Activated CD8-positive, alpha-beta memory T cell treated with anti-CD3 and anti-CD28 coated beads, Interleukin-2, amount 10 ng/mL, durations not matched to agents 7 days and 5 days (primary cell): ENCODE measurements at places on chromosomes 6 and 20. TPM values are rescaled to one million over a fixed set of nuclear protein-coding genes. Genes with fewer than 3 reads are reported as not detected.

DNA sequence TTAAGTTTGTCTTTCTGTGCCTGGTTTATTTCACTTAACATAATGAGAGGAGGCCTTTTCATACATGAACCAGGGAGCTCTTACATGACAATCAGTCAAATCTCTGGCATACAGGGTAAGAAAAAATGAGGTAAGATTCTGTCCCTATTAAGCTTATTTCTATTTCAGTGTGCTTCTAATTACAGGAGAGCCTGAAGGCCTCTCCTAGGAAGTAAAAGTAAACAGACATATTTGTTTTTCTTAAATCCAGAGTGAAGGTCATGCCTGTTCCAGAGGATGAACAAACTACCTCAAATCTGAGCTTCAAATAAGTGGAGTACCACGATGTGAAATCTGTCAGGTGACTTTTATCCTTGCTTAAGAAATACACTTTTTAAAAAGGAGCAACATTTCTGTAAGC is 72.6 kb downstream of the POPDC3 start:
- H3K36me3 ChIP-seq = no peaks in the 10 kb centered on the region
- H3K27me3 ChIP-seq = peaks cover 32% of the 10 kb centered on the region
- no peak overlapping the region for H3K27ac ChIP-seq
- H3K4me1 ChIP-seq = no peaks in the 10 kb centered on the region
- H3K4me3 ChIP-seq = no peak overlapping the region

GRCh38 chr6:96837081-96837971 is at the start of gene GPR63:
Gene GPR63, minus strand, starts transcription at chr6:96837477. Its CDS starts 37,746 bp downstream, at chr6:96799731.
- H3K4me3 ChIP-seq = peak within 1 kb of the TSS; percentile 88
- H3K27me3 ChIP-seq = peaks cover 51% of the 10 kb centered on the region
- H3K36me3 ChIP-seq = no peaks in the 10 kb centered on the region

DNA sequence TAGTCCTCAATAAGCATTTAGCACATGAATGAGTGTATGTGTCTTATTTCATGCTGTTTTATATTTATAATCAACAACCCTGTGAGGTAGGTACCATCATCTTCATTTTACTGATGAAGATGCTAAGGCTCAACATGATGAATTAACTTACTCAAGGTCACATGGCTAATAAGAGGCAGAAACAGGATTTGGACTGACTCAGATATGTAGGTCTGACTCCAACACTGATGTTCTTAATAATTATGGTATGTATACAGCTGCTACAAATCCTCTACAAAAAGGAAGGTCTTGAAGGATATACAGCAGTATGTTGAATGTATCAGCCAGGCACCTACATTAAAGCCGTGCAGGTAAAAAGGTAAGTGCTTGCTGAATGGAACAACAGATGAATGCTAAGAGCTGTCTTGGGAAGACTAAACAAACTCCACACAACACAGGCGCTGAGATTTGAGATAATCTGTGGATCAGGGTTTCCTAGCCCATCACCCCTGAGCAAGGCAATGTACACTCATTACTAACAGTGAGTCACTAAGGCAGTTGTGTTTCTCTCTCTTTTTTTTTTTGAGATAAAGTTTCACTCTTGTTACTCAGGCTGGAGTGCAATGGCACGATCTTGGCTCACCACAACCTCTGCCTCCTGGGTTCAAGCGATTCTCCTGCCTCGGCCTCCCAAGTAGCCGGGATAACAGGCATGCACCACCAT is 31.9 kb downstream of the TTI1 start:
- H3K4me1 ChIP-seq = peaks cover 21% of the 10 kb centered on the region
- peaks cover 47% of the 10 kb centered on the region for H3K36me3 ChIP-seq
- no peaks in the 10 kb centered on the region for H3K27me3 ChIP-seq

DNA sequence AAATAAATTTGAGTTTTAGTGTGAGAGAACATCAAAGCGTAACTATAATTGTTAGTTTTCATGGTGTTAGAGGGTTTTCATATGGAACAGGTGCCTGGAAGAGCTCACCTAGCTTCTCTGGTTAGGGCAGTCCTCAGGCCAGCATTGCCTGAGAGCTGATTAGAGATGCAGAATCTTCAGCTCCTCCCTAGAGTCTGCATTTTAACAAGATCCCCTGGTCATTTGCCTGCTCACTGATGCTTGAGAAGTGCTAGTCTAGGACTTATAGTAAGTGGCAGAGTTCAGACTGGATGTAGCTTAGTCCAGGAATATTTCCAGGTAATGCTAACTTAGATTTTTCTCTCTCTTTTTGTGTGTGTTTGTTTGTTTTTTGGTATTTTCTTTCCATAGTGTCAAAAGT is 21.7 kb upstream of the SMIM26 start:
- no peaks in the 10 kb centered on the region for H3K27me3 ChIP-seq
- peaks cover 5% of the 10 kb centered on the region for H3K4me1 ChIP-seq
- H3K27ac ChIP-seq = no peak overlapping the region
- H3K36me3 ChIP-seq = peaks cover 42% of the 10 kb centered on the region

- H3K4me3 ChIP-seq = no peak overlapping the region
- H3K4me1 ChIP-seq = peaks cover 10% of the 10 kb centered on the region
- no peak overlapping the region for H3K27ac ChIP-seq
- peaks cover 11% of the 10 kb centered on the region for H3K36me3 ChIP-seq
- no peaks in the 10 kb centered on the region for H3K27me3 ChIP-seq
Observed at GRCh38 chr6:39102071-39102820, 12.7 kb downstream of the SAYSD1 start.

DNA sequence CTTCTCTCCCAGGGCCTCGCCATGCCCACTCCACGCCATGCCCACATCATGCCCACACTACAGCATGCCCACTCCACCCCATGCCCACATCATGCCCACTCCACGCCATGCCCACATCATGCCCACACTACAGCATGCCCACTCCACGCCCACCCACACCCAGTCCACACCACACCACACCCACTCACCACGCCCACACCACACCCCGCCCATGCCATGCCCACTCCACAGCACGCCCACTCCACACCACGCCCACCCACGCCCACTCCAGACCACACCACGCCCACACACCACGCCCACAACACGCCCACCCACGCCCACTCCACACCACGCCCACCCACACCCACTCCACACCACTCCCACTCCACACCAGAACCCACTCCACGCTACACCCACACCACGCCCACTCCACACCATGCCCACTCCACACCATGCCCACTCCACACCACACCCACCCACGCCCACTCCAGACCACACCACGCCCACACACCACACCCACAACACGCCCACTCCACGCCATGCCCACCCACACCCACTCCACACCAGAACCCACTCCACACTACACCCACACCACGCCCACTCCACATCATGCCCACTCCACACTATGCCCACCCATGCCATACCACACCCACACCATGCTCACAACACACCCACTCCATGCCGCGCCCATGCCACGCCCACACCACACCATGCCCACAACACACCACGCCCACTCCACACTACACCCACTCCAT is 88.6 kb downstream of the ERMARD start:
- H3K36me3 ChIP-seq = no peaks in the 10 kb centered on the region
- peak; percentile 35 for DNase-seq
- no peaks in the 10 kb centered on the region for H3K4me1 ChIP-seq
- H3K27ac ChIP-seq = no peak overlapping the region
- H3K4me3 ChIP-seq = no peak overlapping the region

DNA sequence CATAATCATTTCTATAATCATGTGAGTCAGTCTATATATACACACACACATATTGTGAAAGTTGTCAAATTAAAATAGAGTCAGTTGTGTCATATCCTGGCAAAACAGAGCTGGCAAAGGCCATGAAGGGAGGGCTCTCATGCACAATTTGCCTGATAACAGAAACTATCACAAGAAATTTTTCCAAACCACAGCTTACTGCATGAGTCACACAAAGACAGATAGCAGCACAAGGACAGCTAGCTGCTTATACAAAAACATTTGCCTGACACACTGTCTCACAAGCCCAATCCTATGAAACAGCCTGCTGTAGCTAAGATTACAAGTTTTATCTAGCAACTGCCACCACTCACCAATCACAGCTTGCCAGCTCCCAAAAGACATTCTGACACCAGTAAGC is 848.5 kb upstream of the MAN1A1 start:
- DNase-seq = no peak
- H3K27me3 ChIP-seq = no peaks in the 10 kb centered on the region
- H3K4me1 ChIP-seq = no peaks in the 10 kb centered on the region
- no peaks in the 10 kb centered on the region for H3K36me3 ChIP-seq

DNA sequence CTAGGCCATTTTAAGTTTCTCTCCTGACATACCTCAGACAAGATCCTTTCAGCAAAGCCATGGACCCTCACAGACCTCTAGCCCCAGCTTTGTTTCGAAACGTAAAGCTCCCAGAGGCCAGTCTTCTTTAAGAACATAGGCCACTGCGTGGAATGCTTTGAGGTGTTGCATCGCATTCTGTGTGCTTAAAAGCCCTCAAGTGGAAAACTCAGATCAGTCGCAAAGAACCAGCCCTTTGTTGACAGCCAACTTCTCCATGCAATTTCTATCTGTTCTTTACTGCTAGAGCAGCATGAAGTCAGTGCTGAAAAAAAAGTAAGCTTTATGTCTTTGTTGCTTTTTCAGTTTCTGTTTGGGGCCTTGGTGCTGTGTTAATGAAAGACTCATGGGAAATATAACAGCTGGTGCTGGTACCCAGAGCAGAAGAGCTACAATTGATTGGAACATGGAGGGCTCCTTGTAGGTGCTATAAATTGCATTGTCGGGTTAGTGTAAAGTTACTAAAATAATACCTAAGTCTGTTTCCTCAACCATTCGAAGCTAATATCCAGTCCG is 142.6 kb downstream of the MAP3K7 start:
- H3K36me3 ChIP-seq = peaks cover 11% of the 10 kb centered on the region
- H3K27me3 ChIP-seq = no peaks in the 10 kb centered on the region
- DNase-seq = no peak
- H3K4me1 ChIP-seq = peaks cover 27% of the 10 kb centered on the region

DNA sequence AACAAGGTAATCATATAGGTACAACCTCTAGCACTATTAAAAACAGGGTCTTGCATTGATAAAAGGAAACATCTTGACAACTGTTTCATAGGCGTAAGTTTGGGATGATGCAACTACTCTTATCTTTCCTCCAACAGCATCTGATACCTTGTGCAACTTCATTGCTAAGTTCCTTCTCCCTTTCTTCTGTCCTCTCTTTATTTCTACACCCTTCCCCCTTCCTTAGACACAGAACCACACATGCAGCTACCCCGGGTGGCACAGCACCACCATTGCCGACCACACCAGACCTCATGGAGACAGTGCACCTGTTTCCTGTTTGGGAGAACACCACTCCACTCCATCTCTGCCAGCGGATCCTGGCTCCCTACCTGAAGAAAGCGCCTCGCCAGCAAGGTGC is 14.4 kb downstream of the MYB start:
- H3K4me3 ChIP-seq = no peak overlapping the region
- no peak for DNase-seq
- H3K27me3 ChIP-seq = no peaks in the 10 kb centered on the region
- peaks cover 36% of the 10 kb centered on the region for H3K4me1 ChIP-seq
- peak overlapping the region; percentile 4 for H3K27ac ChIP-seq

DNA sequence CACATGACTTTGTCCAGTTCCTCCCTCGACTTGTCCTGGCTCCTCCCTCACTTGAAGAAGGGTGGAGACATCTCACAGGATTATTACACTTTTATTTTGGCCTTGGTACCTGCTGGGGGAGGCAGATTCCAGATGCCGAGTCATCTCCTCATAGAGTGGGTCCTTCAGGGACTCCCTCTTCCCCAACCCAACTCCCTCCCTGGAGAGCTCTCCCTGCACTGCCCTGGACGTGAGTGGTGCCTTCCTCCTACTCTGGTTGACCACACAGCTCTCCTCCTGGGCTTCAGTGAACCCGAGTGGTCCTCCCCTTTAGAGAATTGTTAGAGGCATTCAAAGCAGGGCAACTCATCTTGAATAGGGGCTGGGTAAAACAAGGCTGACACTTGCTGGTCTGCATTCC is 40.9 kb upstream of the MC3R start:
- H3K4me3 ChIP-seq = no peak overlapping the region
- no peaks in the 10 kb centered on the region for H3K27me3 ChIP-seq
- no peak for DNase-seq
- H3K36me3 ChIP-seq = no peaks in the 10 kb centered on the region
- H3K4me1 ChIP-seq = no peaks in the 10 kb centered on the region

- peaks cover 18% of the 10 kb centered on the region for H3K27me3 ChIP-seq
- H3K4me1 ChIP-seq = no peaks in the 10 kb centered on the region
- no peak for DNase-seq
- H3K27ac ChIP-seq = no peak overlapping the region
- no peak overlapping the region for H3K4me3 ChIP-seq
Observed at GRCh38 chr6:106728296-106728870, 99.0 kb downstream of the QRSL1 start.

- no peak overlapping the region for H3K27ac ChIP-seq
- H3K4me1 ChIP-seq = no peaks in the 10 kb centered on the region
- peaks cover 6% of the 10 kb centered on the region for H3K36me3 ChIP-seq
- no peak for DNase-seq
- no peaks in the 10 kb centered on the region for H3K27me3 ChIP-seq
- no peak overlapping the region for H3K4me3 ChIP-seq
Observed at GRCh38 chr6:26141378-26141904, 54.2 kb downstream of the HFE start.

DNA sequence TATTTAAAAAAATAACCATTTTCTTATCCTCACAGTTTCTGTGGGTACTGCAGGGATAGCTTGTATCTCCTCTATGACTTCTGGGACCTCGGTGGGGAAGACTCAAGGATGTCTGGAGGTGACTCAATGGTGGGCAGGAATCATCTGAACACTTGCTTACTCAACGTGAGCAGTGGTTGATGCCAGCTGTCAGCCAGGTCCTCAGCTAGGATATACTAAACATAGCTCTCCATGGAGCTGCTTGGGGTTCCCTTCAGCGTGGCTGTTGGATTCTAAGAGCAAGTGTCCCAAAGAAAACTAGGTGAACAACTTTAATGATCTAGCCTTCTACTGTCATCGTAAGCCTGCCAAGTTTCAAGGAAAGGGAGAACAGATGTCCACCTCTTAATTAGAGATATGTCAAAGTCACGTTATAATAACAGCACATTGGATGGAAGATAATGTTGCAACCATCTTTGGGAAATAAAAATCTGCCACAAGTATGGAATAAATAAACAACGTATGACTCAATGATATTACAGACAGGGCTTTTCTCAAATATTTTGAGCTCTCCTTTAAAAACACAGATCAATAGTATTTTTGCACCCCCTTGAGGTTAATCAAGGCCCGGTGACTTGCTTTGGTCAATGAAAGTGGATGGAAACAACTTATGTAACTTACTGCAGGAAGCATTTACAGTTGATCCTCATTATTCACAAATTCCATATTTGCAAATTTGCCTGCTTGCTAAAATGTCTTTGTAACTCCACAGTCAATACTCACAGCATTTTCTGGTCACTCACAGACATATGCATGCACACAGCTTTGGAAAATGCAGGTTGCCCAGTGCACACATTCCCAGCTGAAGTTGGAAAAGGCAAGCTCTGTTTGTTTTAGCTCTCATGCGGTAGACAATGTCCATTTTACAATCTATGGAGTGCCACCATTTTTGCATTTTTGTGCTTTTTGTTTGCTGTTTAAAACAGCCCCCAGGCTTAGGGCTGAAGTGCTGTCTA is 6.6 kb upstream of the HEBP2 start:
- H3K27ac ChIP-seq = no peak overlapping the region
- no peaks in the 10 kb centered on the region for H3K36me3 ChIP-seq
- peaks cover 6% of the 10 kb centered on the region for H3K4me1 ChIP-seq
- no peak for DNase-seq

The TCF15 gene
- total RNA-seq = not detected

The RSPO4 gene
- total RNA-seq = not detected

The ZBTB46 gene
- total RNA-seq = 0.15 TPM

The PTCHD4 gene
- total RNA-seq = not detected

The CLPSL2 gene
- not detected for total RNA-seq

The IRF4 gene
- total RNA-seq = 254 TPM

The SLC22A3 gene
- not detected for total RNA-seq

The FRK gene
- 0.09 TPM for total RNA-seq

The BPIFB4 gene
- total RNA-seq = not detected

The NHLRC1 gene
- total RNA-seq = 0.30 TPM
